Ureter (tissue), 1 donor: ENCODE measurements at places on chromosomes 7 and 10.

DNA sequence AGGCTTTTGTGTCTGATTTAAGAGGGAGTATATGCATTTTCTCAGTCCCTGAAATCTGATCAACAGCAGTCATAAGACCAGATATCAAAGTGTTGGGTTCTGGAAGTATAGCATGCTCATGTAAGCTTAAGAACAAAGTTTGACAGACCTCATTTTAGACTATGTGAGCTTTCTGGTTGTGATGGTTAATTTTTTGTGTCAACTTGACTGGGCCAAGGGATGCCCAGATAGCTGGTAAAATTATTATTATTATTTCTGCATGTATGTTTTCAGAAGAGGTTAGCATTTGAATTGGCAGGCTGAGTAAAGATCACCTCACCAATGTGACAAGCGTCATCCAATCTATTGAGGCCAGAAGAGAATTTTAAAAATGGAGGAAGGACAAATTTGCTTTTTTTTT, 63.5 kb upstream of the FRMD4A start:
- no peak for DNase-seq

- DNase-seq, result no peak
These were observed 166.2 kb downstream of the CHCHD3 start for GRCh38 chr7:132915647-132916046.

DNA sequence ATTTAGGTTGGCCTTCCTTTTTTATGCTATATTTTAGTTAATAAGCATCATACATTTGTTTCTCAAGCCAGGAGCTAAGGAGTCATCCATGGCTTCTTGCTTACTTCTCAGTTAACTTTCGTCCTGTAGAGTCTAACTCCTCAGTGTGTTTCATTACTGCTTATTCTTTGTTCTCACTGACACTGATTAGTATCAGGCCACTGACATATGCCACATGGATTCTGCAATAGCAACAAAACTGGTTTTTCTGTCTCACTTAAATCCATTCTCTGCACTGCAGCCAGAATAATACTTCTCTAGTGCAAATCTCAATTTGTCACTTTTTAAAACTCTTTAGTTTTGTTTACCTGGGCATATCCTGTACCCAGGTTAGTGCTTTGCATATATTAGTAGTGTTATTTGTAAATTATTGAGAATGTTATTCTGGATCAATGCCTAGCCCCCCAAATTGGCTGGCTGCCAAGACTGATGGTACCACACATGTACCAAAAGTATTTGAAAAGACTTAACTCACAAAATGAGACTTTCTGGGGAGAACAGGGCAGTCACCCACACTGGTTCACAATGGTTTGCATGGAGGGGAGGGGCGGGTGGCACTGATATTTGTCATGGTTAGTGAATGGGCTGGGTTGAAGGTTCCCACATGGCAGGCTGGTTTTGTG, 79.1 kb downstream of the CCSER2 start:
- DNase-seq, result no peak

GRCh38 chr7:136325027-136325426, 347.9 kb upstream of the MTPN start:
- no peak for DNase-seq

DNA sequence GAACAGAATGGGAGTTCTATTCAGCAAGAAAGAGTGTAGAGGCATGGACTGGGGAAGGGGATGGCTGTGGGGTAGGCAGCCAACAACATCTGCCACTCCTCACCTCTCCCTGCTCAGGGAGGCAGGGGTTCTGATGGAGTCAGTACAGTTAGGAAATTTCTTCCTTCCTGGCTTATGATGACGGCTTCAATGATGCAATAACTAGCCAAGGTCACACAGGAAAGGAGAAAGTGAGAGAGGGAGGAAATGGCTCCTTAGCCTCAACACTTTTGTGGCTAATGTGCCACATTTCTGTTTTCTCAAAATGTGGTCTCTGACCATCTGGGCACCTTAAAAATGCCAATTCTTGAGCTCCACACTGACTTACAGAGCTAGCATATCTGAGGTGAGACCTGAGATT, 79.3 kb upstream of the PDZD8 start:
- DNase-seq, result no peak
